ENCODE measurements at places on chromosomes 11 and 22.

DNA sequence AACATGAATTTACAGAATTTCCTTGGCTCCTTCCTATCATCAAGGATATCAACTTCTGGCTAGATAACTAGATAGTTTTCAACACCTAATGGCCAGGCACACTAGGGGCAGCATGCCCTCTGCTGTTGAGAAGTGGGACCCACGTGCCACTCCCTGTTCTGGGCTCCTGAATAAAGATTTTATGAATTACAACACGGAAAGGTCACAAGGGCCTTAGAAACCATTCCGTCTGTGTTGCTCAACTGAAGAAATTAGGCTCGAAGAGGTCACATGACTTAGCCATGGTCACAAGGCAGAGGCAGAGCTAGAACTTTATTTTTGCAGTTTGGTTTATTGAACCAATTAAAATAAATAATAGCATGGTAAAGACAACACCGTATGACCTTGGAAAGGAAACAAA is 36.0 kb downstream of the PRCP start:
- DNase-seq: peak; percentile 68

DNA sequence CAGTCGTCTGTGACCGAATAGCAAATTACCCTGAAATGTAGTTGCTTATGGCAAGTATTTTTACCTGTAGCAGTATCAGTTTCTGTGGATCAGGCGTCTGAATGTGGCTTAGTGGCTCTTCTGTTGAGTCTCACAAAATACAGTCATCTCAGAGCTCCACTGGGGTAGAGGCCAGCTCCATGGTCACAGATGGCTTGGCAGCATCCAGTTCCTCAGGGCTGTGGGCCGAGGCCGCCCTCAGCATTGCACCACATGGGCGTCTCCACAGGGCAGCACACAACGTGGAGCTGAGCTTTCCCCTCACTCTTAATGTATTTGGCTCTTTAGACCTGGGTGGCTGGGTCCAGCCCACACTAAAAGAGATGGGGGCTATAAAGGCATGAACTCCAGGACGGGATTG is 57.8 kb downstream of the SBF1 start:
- DNase-seq: no peak

GRCh38 chr11:2933375-2934020 is 4.3 kb upstream of the PHLDA2 start:
- peak; percentile 97 for DNase-seq

- no peak for DNase-seq
Measured at GRCh38 chr11:43905813-43906241, 25.2 kb downstream of the ALKBH3 start.

DNA sequence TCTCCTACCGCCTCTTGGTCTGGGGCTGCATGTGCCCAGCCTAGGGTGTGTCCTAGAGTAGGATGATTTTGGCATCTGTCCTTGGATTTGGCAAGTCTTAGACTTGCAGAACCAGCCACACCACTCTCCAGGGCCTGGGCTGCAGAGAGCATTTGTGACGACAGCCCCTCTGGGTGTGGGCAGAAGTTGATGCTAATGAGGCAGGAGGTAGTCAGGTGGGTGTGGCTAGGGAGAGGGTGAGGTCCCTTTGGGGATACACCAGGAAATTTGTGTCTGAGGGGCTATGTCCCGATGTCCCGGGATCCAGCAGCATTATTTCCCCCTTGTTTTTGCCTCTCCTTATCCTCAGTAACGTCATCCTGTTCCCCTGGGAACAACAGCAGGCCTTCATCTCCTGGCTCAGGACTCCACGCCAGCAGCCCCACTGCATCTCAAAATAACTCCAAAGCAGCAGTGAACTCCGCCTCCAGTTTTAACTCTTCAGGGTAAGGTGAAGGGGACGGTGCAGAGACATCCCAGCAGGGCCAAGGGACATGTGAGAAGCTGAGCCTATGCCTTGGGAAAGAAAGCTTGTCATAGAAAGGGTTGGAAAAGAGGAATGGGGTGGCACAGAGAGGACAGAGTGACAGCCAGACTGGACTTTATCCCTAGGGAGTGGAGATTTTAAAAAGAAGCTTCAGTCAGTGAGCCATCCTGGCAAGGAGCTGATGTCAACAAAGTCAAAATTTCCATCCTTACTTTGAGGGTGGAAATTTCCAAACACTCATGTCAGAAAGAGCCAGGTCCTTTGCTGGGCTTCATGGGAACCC is 8.0 kb upstream of the TLCD5 start:
- no peak for DNase-seq

- DNase-seq: peak; percentile 74
Measured at GRCh38 chr11:63573881-63574855, 11.0 kb upstream of the PLAAT2 start.

DNA sequence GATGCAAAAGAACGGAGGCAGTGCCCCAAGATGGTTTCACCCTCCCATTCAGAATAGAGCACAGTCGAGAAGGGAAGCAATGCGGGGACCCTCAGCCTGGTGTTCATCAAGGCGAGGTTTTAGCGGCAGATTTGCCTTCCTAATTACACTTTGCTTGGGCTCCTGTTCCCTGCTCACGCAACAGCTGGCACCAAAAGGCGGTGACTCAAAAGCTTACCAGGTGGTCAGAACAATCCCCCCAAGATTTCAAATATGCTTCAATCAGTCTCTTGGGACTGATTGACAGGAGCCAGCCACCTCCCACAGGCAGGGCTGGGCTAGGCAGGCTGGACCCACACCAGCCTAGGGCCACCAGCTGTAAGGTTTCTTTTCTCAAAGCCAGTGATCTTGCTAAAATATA is 14.2 kb downstream of the IGSF9B start:
- DNase-seq: no peak

- no peak for DNase-seq
Measured at GRCh38 chr11:128670631-128671030, 23.2 kb upstream of the FLI1 start.

DNA sequence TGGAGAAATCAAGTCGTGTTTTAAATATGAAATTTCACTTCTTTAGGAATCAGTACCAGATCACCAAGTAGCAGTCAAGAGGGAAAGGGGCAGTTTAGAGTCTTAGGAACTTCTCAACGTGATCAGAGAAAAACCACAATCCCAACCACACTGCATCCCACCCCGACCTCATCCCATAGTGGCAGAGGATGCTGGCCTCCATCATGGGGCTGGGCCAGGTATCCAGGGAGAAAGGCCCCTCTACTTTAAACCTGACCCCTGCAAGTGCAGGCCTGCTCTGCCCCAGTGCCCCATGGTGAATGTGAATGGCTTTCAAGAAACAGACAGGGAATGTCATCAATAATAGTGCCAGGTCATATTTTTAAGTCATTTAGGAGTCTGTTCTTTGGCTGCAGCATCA is 12.1 kb downstream of the CHST1 start:
- DNase-seq: no peak

DNA sequence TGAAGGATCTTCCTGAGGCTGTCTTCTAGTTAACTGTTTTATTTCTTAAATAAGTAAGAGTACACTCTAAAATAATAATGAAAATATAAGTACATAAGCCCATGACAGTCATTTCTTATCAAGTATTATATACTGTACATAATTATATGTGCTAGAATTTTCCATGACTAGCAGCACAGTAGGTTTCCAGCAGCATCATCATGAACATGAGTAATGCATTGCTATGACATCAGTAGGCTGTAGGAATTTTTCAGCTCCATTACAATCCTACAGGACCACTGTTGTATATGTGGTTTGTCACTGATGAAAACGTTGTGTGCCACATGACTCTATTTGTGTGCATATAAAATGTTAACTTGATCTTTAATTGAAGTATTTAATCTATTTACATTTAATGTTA is 22.0 kb downstream of the ZNF202 start:
- DNase-seq: peak; percentile 1

GRCh38 chr11:7570938-7571521 is 57.2 kb downstream of the PPFIBP2 start:
- DNase-seq: no peak

DNA sequence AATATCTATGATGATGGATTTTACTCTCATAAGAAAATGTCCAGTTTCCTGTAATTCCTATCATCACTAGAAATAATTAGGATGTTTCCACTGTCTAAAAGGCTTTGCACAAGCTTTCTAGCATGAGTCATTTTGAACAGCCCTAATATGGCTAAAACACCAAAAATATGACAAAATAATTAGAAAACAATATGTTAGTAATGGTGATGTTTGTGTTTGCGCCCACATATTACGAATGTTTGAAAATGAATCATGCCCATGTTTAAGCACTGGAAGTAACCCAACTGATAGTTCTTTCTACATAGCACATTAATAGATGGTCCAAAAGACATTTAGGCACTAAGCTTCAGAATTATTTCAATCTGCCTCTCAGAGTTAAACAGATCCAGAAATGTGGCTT is 96.0 kb downstream of the TRPC6 start:
- DNase-seq: peak; percentile 4

DNA sequence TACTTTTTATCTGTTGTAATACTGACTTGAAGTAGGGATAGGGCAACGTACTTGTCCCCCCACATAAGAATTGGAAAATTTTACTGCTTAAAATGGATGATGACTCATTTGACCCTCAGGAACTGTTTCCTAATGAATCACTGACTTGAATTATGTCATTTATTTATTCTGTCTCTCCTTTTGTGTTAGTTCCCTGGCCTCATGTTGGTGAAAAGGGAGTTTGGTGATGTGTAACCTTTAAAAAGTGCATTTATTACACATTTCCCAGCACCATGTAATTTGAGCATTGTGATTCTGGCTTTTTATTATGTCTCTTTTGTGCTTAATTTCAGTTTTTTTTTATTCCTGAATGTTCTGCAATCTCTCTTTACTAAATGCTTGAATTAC is 20.3 kb upstream of the PGM2L1 start:
- peak; percentile 73 for DNase-seq

DNA sequence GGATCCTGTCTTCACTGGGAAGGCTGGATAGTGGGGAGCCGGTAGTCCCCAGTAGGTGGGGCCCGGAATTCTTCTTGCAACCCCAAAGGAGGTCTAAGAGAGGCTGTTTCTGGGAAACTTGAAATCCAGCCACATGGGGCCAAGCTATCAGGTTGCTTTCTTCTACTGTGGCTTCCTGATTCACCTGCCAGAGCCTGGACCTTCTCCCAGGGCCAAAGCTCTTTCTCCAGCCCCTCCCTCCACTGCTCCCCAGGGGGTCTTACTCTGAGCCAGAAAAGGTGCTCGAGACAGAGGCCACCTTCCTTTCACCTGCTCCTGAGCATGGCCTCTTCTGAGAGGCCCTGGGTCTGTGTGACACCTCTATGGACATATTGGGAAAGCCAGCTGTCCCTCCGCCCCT is 9.1 kb downstream of the TST start:
- no peak for DNase-seq

DNA sequence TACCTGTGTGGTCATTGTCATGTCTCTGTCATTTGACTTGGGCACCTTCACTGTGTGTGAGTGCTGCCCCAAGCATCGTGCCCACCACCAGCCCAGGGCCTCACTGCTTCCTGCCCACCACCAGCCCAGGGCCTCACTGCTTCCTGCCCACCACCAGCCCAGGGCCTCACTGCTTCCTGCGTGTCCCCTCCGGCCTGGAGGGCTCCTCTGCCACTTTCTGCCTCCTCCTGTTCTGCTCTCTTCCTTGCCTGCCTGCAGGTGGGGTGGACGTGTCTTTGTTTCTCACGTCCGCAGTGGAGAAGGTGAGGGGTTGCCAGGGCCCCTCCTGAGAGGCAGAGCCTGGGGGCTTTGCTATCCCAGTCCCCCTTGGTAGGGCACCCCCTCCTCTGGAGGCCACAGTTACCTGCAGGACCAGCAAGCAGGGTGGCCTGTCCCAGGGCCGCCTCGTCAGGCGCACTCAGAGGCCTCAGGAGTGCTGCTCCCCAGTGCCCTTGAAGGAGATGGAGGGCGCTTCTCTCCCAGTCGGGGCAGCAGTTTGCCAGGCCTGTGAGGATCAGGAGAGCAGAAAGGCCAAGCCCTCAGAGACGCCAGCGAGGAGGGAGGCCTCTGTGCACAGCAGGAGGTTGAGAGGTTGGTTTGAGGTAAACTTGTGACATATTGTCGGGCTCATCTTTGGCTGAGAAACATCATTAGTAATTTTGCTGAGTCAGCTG is 290.7 kb downstream of the TBC1D22A start:
- DNase-seq: peak; percentile 58

DNA sequence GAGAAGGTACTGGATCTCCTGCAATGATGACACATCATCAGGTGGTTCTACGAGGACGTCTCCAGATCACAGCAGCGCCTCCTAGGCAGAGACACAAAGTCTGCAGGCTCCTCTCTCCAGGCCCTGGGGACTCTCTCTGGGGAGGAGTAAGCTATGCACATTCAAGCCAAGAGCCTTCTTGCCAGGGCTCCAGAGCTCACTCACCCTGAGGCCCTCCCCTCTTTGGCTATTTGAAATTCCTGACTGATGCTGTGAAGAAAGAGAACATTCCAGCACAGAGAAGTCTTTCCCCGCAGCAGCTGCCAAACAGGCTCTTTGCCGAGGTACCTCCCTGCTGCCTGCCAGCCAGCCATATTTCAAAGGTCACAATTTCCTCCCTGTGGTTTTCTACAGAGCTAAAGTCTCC is 204.9 kb downstream of the CSNK2A3 start:
- DNase-seq: peak; percentile 66

- no peak for DNase-seq
Measured at GRCh38 chr22:31281733-31282132, 10.6 kb downstream of the PIK3IP1 start.

- no peak for DNase-seq
Measured at GRCh38 chr11:35967042-35967441, 23.2 kb downstream of the LDLRAD3 start.

DNA sequence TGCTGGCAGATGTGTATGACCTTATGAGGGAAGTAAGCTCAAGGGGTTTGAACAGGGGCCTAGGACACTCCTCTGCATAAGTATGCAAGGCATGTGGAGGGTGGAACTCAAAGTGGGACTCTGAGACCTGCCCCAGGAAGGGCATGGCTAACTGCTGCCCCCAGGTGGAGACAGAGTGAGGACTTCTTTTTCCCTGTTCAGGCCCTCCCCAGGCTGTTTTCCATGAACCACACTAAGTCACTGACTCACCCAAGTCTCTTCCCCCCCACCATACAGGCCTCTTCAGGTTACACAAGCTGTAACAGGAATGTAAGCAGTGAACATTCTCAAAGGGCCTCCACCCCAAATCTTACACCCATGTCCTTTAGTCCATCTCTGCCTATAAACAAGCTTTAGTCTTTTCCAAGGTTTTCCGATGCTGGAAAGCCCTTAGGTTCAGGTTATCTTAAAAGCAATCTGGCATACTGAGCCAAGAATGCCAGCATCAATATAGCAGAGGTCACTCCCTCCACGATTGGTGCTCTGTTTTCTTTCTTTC is 13.1 kb downstream of the EEF1G start:
- peak; percentile 98 for DNase-seq

DNA sequence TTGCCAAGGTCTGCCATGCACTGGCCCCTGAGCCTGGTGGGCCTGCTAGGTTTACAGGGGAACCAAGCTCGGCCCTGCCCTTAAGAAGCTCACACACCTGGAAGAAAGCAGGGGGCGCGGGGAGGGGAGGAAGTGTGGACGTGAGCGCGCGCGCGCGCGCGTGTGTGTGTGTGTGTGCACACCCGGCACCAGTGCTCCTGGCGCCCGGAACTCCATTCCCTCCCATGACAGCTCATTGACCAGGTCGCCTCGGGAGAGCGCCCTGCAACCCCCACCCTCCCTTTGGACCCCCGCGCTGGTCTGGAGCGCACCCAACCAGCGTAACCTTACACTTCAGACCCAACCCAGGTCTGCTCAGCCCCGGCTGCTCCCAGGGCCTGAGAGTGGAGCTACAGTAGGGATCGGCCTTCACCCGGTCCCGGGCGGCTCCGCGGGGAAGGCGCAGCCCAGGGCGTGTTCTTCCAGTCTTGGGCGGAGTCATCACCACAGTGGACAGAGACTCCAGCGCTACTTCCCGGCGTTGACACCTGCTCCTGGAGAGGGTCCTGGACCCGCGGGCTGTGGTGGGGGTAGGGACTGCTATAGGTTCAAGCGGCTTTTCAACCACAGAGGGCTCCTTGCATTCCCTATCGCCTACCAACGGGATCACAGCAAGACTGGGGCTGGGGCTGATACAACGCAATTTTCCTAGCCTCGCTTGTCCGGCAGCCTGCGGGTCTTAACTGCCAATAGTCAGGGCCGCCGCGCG is 1.5 kb downstream of the GALNT18 start:
- no peak for DNase-seq
